ENCODE measurements at places on chromosomes 5 and 9.

DNA sequence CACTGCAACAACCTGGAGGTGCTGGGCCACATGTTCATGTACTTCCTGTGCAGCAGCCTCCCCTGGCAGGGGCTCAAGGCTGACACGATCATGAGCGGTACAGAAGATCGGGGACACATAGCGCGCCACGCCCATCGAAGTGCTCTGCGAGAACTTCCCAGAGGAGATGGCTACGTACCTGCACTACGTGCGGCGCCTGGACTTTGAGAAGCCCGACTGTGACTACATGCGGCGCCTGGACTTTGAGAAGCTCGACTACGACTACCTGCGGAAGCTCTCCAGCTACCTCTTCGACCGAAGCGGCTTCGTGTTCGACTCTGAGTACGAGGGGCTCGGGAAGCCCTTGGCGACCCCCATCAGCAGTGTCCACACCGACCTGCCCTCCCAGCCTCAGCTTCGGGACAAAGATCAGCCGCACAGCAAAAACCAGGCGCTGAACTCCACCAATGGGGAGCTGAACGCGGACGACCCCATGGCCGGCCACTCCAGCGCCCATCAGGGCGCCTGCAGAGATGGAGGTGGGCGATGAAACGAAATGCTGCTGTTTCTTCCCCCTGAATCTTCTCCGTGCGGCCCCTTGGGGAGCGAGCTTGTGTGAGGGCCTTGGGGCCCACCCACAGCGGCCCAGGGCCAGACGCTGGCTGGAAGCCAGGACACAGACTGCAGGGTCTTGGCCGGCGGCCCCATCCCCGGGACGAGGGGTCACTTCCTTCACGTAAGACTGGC is 56.5 kb downstream of the JAK2 start:
- no peak for DNase-seq

GRCh38 chr9:78909566-78909965 is 612.6 kb downstream of the PSAT1 start:
- DNase-seq: no peak

DNA sequence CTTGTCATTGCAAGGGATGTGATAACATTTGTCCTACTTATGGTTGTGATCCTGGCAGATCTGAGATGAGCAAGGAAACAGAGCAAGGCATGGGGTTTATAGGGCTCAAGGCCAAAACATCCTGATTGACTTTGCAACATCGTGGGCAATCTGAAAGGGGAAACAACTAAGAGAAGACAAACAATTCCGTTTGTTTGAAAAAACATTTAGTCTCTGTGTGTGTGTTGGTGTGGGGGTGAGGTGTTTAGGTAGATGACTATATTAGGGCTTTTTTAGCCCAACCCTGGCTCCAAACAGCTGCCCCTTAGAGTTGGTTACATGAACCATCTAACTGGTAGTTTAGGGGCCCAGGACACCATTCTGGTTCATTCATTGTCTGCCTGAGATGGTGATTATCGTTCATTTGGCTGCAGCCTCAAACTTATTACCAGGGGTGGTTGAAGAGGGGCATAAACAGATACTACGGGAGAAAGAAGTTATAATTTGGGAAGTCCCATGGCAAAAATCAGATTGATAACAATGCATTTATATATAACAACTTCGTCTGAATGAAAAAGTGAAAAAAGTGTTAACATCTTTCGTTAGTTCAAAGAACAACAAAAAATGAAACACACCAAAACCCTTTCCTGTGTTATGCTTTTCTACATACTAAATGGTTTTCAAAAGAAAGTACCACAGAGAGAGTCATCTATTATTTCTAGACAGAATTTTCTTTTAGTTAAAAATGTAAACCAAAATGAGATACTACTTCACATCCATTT is 5.7 kb downstream of the FYB1 start:
- no peak for DNase-seq

GRCh38 chr5:93722588-93722987 is 18.8 kb downstream of the POU5F2 start:
- no peak for DNase-seq

- DNase-seq: no peak
Measured at GRCh38 chr5:691817-692528, 1.2 kb downstream of the TPPP start.

GRCh38 chr5:109917154-109917546 is 227.4 kb downstream of the MAN2A1 start:
- DNase-seq: no peak

DNA sequence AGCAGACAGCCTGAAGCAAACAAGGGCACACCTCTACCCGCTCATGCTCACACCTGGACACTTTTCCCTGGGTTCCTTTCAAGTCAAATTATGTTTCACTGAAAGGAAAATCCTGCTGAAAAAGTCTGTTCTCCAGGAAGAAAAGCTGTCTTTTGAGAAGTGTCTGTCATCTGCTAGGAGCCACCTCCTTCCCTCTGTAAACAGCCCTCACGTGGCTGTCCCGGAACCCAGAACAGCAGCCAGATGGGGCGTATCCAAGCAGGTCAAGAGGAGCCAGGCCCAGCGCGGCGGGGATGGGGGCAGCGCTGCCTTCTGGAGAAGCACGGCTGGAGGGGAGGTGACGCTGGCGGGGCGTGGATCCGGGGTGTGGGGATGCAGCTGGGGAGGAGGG is at the start of gene PNPLA7:
Gene PNPLA7, minus strand, starts transcription at position 172 of the 391 bp plus-strand sequence. CDS start 205 bp downstream, outside the sequence.
- DNase-seq: no peak

GRCh38 chr5:160185626-160186360 is 43.5 kb upstream of the FABP6 start:
- DNase-seq: no peak

DNA sequence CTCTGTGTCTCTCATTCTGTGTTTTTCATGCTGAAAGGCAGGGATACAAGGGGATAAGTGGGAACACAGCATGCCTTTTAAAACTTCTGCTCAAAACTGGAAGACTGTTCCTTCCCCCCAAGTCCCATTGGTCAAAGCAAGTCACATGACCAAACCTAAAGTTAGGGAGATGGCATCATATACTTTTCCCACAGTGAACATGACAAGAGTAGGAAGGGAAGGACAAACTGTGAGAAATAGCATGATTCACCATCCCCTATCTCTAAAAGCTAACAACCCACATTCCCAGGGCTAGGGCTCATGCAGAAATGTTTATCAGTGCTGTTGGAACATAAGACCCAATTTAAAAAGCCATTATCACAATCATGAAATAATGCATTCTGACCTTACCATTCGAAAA is 24.2 kb upstream of the SHISAL2B start:
- DNase-seq: no peak

GRCh38 chr5:149902177-149902576 is 42.4 kb downstream of the PDE6A start:
- no peak for DNase-seq

Measured in stimulated activated CD8-positive, alpha-beta memory T cell treated with anti-CD3 and anti-CD28 coated beads, Interleukin-7, amount 100 ng/mL, for 4 hours (primary cell).